ENCODE measurements at places on chromosomes 16 and 17. TPM values are rescaled to one million over a fixed set of nuclear protein-coding genes. Genes with fewer than 3 reads are reported as not detected.
A peak's percentile ranks its signal among the peaks of the same experiment; 100 is the strongest.

The RPL27 gene
- 1,585 TPM for total RNA-seq

The CASKIN2 gene
- 10.6 TPM for total RNA-seq

The SHPK gene
- total RNA-seq: 30.9 TPM

- no peak for DNase-seq
Observed at GRCh38 chr17:3817851-3818605, 17.0 kb upstream of the ITGAE start.

GRCh38 chr16:22400900-22401299 lies 26.5 kb upstream of the CDR2 start:
- DNase-seq: no peak

DNA sequence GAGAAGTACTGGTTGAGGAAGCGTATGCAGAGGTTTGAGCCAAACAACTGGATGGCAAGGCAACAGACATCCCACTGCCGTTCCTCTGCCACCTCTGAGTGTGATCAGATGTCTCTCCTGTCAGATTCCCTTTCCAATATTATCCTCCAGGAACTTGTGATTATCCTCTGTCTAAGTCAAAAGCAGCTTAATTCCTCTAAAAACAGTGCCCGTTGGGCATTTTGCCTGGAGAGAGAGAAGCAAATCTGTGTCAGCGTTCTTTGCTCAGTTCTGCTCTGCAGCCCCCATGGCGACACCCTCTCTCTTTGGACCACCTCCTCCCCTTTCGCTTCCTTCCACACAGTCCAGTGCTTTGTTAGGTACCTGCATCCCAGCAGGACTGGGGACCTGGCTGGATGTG lies 56.1 kb upstream of the TBX2 start:
- DNase-seq: no peak

The TBC1D3E gene
- total RNA-seq: not detected

The PRKCB gene
- total RNA-seq: not detected

DNA sequence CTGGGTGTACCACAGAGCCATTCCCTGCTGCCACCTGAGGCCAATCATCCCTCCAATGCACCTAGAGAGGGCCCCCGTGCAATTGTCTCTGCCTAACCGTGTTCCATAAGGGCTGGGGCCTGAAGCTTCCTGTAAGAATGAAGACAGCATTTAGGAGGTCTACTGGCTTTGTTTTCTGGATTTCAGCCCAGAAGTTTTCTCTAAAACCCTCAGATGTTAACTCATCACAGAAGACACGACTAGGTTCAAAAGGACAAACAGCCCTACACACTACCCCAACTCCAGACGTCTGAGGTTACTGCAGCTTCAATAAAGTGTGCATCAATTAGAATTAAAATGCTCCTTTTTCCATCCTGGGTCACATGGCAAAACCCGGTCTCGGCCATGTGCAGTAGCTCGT lies 10.8 kb upstream of the DRG2 start:
- no peak for DNase-seq

The LLGL2 gene
- 86.7 TPM for total RNA-seq

The ITGA2B gene
- 0.38 TPM for total RNA-seq

The RSKR gene
- 1.9 TPM for total RNA-seq

DNA sequence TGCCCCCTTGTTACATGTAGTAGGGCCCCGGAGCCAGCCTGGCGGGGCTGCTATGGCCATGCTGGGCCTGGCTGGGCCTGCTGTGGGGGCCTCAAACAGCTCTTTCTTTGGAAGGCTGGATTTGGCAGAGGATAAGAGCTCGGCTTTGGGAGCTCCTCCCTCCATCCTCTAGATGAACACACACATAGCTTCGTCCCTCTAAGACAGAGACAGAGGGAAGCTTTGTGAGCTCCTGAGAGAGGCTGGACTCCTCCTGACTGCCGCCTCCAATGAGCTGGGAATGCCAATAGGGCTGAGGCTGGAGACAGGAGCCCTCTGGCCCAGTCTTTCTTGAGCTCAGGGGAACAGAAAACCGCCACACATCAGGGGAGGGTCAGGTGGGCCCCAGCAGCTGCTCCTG lies 37.3 kb upstream of the CDC42EP4 start:
- no peak for DNase-seq

The ANKRD40CL gene
- total RNA-seq: not detected

The GSG1L gene
- not detected for total RNA-seq

DNA sequence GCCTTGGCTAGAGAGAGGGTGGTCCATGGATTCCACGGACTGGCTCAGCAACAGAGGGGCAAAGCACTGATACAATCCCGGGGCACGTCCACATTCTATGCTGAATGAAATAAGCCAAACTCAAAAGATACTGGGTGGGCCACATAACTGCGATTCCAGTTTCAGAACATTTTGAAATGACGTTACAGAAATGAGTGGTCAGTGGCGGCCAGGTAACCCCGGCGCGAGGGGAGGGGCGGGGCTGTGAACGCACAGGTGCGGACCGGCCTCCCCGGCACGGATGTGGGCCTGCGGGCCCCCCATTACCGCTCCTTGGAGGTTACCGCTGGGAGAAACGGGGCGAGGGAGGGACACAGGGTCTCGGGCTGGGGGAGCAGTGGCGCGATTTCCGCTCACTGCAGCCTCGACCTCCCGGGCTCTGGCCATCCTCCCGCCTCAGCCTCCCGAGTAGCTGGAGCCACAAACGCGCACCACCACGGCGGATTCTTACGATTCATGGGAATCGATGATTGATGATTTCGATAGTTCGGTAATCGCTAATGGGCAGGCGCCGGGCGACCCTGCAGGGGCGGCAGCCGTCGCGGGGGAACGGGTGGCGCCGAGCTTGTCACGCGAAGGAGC lies 559 bp downstream of the MVD start:
- DNase-seq: no peak

- DNase-seq: no peak
Observed at GRCh38 chr17:82884341-82884969, 44.6 kb upstream of the ZNF750 start.

- no peak for DNase-seq
Observed at GRCh38 chr16:70399951-70400350, 38.9 kb downstream of the ST3GAL2 start.

DNA sequence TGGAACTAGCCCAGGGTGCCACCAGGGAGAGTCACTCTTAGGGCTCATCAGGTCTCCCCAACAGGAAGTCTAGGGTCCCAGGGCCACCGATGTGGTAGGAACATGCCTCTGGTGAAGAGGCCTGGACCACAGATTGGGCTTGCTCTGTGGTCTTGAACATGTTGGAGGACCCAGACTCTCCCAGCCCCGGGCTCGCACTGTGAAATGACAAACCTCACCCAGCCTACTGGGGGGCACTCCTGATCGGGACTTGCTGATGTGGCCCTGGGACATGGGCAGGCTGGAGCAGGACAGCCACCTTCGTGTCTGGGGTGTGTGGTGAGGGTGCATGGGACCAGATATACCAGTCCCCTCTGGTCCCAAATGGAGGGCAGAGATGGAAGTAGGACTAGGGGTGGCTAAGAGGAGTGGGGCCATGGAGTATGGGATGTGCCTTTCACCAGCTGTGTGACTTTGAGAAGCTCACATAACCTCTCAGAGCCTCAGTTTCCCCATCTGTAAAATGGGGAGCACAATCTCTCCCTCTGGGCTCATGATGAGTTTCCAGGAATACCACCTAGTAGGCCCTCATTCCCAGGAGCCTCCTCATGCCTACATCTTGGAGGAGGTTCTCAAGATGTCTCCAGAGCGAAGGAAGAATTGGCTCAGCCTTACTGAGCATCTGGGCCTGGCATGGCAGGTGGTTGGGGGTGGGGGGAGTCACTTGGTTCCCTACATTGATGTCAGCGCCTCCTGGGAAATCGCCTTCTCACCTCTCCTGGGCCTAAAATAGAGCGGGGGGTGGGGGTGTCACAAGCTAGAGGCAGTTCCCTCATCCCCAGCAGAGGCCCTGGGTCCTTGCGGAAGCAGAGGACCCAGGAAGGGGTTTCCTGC lies 1.5 kb upstream of the ADAM11 start:
- DNase-seq: no peak

DNA sequence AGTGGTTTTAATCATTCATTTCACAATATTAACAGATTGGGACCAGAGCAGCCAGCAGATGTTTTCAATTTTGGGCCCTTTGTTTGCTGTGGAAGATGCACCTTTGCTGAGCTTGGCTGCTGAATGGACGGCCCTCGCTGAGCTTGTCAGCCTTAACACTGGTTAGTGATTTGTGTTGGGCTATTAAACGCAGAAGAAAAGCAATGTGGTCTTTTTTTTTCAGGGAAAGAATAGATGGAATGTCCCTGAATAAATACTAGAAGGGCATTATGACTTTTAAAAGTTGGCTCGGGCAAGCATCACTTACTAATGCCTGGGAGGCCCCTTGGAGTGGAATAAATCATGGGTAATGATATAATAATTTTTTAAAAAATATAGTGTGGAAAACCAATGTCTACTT lies 297.0 kb downstream of the MAP2K6 start:
- no peak for DNase-seq

GRCh38 chr17:52410781-52411180 lies 252.3 kb upstream of the CA10 start:
- peak; percentile 41 for DNase-seq

- no peak for DNase-seq
Observed at GRCh38 chr17:44362949-44363612, 572 bp downstream of the FAM171A2 start.

The SLC5A2 gene
- 0.97 TPM for total RNA-seq

The PPP1R27 gene
- total RNA-seq: 1.00 TPM

DNA sequence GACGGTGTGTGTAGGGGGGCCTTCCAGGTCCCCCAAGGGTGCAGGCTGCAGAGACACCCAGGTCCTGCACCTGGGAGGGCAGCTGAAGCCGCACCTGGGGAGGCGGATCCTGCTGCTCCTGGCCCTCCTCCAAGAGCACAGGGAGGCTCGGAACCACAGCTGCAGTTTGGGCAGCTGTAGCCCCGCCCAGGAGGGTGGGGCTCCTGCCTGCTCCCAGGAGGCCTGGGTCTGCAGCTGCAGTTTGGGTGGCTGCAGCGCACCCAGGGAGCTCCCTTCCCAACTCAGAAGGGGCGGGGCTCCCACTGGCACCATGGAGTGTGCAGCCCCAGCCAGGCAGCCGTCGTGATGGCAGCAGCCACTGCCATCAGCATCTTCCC lies 69.4 kb upstream of the NKD1 start:
- no peak for DNase-seq

DNA sequence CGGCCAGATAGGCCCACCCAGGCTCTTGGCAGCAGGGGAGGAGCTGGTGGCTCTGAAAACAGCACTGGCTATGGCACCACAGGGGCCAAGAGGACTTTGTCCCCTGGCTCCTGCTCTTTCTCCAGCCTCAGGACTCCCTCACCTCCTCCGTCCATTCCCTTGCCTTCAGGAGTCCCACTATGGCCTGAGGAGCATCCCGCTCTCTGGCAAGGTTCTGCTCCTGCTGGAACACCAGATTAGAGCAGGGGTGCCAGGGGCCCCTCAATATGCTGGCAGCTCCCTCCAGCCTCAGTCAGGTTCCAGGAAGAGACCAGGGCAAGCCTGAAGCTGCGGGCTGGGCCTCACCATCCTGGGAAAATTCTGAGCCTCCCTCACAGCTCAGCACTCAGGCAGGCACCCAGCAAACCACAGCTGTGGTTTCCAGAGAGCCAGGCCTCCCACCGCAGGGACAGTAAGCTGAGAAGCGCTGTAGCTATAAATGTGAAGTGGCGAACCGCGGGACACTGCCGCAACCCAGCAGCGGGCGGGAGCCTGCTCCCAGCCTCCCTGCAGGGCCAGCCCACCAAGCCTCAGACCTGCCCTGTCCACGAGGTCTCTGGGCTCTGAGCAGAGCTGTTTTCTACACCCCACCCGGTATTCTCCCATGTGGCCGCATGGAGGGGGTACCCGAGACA lies 25.7 kb downstream of the C17orf100 start:
- DNase-seq: peak; percentile 27

All from HepG2 (cell line).